ENCODE measurements at places on chromosomes 6 and 20.
A peak's percentile ranks its signal among the peaks of the same experiment; 100 is the strongest.

GRCh38 chr6:14211562-14211942, 94.0 kb downstream of the CD83 start:
- H3K27me3 ChIP-seq = no peaks in the 10 kb centered on the region
- peaks cover 5% of the 10 kb centered on the region for H3K4me1 ChIP-seq
- peak overlapping the region; percentile 42 for H3K27ac ChIP-seq

DNA sequence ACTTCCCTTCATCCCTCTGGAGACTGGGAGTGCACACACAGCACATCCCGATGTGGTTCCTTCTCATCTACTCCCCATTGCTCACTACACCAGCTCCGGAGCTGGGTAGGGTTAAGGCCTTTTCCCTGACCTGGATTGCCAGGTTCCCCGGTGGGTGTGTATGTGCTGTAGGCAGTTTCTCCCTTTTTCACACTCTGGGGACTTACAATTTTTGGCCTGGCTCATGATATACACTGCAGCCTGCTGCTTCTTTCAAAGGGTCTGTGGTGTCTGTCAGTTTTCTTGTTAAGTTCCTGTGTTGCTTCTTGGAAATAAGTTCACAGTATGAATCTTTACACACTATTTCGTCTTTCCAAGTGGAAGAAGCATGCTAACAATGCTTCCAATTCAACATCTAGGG, 405.5 kb downstream of the UTRN start:
- H3K27me3 ChIP-seq = no peaks in the 10 kb centered on the region
- no peaks in the 10 kb centered on the region for H3K36me3 ChIP-seq
- H3K27ac ChIP-seq = no peak overlapping the region
- no peak for DNase-seq

GRCh38 chr6:84332139-84333034, 104.9 kb upstream of the CEP162 start:
- H3K4me1 ChIP-seq = no peaks in the 10 kb centered on the region
- DNase-seq = no peak
- H3K27ac ChIP-seq = no peak overlapping the region
- H3K4me3 ChIP-seq = no peak overlapping the region

- H3K4me1 ChIP-seq = no peaks in the 10 kb centered on the region
- H3K27me3 ChIP-seq = no peaks in the 10 kb centered on the region
- H3K27ac ChIP-seq = no peak overlapping the region
- no peak for DNase-seq
- H3K4me3 ChIP-seq = no peak overlapping the region
Measured at GRCh38 chr20:38395165-38395564, 40.0 kb downstream of the SNHG17 start.

DNA sequence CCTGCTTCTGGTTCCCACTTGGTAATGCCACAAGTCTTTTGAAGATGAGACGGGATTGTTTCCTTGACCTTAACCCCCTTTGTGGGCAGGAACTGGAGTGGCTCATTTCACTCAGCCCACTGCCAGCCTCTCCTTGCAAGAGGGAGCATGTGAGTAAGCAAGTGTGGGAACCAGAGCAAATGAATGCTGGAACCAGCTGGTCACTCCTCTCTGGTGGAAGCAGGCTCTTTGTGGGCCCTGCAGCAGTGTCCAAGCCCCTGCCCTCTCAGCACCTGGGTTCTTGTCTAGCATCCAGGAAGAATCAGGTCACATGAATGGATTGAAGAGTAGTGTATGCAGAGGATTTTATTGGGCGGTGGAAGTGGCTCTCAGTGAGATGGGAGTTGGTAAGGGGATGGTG, 944.5 kb downstream of the QKI start:
- no peaks in the 10 kb centered on the region for H3K4me1 ChIP-seq
- no peak overlapping the region for H3K27ac ChIP-seq
- no peak overlapping the region for H3K4me3 ChIP-seq
- no peak for DNase-seq
- no peaks in the 10 kb centered on the region for H3K36me3 ChIP-seq

DNA sequence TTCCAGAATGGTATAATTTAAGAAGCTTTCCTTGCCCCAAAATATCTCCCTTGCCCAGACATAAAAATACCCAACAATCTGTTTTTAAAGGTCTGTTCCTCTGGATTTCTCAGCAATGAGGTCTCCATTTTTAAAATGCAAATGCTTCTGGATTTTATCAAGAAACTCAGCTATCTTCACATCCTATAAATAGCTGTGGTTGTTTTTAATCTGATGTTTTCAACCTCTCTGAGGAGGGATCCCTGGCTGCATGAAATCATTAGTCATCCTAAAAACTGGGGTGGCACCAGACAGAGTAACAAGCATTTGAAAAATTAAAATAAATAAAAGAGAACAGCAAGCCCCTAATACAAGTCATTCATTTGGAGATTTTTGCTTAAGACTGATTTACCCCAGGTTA, 168.5 kb upstream of the ID4 start:
- H3K27me3 ChIP-seq = no peaks in the 10 kb centered on the region
- no peak for DNase-seq
- no peak overlapping the region for H3K27ac ChIP-seq
- peaks cover 8% of the 10 kb centered on the region for H3K4me1 ChIP-seq
- H3K36me3 ChIP-seq = no peaks in the 10 kb centered on the region
- H3K4me3 ChIP-seq = no peak overlapping the region

GRCh38 chr20:2872459-2873009, 747 bp upstream of the PTPRA start:
- H3K36me3 ChIP-seq = no peaks in the 10 kb centered on the region
- DNase-seq = no peak
- H3K4me3 ChIP-seq = peak overlapping the region; percentile 80
- H3K27me3 ChIP-seq = no peaks in the 10 kb centered on the region
